DMS 273 treated with DMSO at 0.1 percent for 48 hours (cell line): ENCODE measurements at places on chromosomes 1 and 21.

DNA sequence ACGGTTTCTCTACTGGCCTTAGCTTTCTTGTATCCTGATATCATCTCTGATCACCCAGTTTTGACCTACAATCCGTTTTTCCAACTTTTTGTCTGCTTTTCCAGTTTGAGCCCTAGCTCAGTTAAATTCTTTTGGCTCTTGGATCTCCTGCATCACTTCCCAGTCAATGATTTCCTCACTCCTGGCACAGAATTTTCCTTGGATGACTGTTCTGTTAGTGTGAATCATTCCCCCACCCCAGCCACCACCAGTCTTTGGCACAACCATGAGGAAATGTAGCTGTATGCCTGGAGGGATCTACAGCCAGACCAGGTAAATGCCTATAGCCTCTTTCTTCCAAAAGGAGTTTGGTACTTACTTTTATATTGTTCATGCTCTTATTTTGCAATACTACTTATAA, 187.2 kb upstream of the PTGFR start:
- DNase-seq: no peak

DNA sequence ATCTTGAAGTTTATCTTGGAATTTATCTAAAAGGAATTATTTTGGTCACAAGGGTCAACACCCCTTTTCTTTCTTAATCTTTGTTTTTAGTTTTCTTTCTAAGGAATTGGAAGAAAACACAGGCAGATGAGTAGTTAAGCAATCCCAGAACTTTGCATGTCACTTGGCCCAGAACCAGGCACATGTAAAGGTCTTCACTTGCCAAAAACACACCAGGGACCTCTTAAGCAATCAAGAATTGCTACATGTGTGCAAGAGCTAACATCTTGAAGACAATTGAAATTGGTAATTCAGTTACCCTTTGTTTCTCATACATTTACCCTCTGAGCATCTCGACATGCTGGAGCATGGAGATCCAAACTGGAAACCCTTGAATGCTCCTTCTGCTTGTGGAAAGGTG, 114.2 kb downstream of the ZC3H11B start:
- DNase-seq: no peak

DNA sequence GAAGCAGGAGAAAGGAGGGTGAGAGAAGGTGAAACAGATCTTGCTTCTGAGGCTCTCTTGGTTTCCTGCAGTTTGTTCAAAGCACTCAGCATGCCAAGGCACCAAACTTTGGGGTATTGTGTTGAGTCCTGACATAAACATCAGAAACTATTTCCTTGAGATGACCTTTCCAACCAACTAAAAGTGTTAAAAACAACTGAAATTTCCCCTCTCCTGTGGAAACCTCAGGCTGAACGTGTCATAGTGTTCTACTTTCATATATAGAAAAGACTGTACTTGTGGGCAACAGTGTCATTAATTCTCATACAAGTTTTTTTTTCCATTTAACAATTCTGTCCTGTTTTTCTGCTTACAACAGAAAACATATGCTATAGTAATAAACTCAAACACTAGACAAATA, 6.3 kb upstream of the LYST start:
- no peak for DNase-seq

- no peak for DNase-seq
Measured at GRCh38 chr1:183607322-183607980, 17.2 kb upstream of the NCF2 start.

DNA sequence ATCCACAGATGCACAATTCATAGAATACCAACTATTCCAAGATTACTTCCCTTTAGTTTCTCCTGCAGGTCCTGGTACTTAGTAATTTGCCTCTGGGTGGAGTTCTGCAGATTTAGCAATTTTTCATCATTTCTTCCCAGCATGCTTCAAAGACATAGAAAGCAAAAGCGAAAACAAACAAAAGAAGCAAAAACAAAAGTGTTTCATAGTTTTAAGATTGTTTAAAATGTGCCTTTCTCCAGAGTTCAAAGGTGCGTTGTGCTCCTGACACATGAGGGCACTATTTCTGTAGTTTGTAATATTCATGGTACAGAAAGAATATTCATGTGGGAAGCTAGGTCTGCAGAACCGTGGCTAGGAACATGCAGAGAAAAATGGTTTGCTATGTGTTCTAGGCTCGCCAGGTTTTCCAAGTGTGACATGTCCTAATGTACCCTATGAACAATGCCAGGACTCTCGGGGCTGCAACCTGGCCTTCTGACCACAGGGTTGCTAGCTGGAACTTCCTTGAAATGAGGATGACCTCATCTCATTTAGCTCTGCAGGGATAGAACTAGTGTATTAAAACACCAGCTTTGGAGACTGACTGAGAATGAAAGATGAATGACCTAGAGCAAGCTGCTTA, 30.0 kb upstream of the RCSD1 start:
- DNase-seq: no peak

- DNase-seq: no peak
Measured at GRCh38 chr1:97925151-97925550, 4.3 kb upstream of the DPYD start.

DNA sequence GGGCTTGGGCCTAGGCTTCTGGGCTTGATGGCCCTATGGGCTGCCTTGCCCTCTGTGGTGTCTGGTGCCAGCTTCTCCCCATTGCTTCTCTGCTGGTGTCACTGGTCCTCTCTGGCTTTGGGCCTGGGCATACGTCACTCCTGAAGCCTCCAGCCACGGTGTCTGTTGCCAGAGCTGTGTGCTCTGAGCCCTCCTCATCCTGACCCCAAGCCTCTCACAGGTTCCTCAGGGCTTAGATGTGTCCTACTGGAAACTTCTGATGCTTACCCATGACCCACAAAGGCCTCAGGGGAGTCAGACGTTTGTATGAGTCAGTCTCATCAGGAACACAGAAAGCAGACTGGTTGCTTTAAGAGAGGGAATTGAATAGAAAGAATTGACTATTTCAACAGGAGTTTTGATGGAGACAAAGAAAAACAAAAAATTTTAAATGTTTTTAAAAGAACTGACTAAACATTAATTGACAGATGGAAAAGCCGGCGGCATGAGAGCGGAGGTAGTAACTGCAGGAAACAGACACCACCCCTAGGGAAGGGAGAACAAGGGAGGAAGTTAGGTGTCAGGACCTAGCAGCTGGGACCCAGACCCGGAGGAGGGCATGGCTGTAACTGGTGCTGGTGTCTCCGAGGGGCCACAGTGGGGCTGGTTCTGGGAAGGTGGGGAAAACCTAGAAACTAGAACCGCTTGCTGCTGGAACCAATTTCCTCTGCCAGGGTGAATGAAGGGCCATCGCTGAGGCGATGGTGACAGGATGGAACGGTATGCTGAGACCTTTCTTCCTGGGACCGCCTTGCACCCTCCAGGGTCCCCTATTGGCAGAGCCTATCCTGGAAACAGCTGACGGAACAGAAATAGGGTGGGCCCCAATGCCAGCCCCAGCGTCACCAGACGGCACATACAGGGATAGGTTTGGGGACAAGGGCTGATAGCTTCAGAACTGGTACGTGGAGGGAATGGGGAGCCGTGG, 40.0 kb upstream of the CITED4 start:
- DNase-seq: no peak

DNA sequence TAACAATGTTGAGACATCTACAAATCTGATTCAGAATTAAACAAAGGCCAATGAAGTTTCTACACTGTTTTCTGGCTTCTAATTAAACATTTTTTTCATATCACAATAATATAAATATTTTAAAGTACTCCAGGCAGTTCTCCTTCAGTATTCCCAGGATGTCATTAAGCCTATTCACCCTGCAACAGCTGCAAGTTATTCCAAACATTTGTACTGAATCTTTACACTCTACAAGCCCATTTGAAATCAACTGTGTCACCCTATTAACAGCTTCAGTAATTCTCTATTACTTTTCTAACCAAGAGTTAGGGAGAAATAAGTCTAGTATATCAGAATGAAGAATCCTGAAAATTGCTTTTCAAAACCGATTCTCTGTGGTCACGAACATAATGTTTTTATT, 124.6 kb downstream of the OLFML2B start:
- DNase-seq: no peak

DNA sequence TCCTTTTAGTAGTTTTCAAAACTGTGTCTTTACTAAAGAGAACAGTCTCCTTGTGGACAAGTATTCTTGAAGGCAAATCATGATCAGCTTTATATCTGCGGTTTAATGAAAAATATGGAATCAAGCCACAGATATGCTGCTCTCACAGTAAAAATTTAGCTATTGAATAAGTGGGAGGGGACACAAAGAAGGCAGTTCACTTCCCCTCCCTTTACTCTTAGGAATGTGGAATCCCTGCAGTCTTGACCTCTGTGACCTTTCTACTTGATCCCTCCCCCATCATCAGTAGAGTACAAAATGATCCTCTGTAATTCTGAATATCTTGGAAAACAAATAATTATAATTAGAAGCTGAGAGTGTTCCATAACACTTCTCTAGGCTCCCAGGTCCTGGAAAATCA, 136.7 kb upstream of the HOOK1 start:
- no peak for DNase-seq

DNA sequence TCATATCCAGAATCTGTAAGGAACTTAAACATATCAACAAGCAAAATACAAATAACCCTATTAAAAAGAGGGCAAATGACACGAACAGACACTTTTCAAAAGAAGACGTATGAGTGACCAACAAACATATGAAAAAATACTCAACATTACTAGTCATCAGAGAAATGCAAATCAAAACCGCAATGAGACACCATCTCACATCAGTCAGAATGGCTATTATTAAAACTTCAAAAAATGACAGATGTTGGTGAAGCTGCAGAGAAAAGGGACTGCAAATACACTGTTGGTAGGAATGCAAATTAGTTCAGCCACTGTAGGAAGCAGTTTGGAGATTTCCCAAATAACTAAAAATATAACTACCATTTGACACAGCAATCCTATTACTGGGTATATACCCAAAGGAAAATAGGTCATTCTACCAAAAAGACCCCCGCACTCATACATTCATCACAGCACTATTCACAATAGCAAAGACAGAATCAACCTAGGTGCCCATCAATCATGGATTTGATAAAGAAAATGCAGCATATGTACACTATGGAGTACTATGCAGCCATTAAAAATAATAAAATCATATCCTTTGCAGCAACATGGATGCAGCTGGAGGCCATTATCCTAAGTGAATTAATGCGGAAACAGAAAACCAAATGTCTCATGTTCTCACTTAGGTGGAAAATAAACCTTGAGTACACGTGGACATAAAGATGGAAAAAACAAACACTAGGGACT, 230.1 kb upstream of the RAB4A start:
- DNase-seq: no peak

GRCh38 chr1:156601892-156602291, 613 bp upstream of the GPATCH4 start:
- DNase-seq: no peak

DNA sequence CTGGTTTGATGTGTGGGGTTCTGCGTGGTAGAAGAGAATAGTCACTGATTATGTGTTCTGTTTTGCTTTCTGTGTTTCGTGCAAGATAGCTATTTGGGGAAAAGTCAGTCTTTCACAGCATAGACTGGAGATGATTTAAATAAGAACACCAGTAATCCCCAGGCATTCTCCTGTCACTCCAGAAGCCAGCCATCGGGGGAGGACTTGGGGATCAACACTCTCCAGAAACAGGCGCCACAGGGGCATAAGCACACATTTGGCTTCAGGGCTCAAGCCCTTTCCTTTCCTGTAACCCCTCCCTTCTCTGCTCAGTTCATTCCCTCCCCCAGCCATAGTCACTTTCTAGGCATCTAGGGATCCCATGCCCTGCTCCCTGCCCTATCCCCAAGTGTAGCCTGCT, 97.3 kb upstream of the BEND5 start:
- DNase-seq: no peak

GRCh38 chr1:91701472-91701869, 184.5 kb downstream of the TGFBR3 start:
- no peak for DNase-seq

DNA sequence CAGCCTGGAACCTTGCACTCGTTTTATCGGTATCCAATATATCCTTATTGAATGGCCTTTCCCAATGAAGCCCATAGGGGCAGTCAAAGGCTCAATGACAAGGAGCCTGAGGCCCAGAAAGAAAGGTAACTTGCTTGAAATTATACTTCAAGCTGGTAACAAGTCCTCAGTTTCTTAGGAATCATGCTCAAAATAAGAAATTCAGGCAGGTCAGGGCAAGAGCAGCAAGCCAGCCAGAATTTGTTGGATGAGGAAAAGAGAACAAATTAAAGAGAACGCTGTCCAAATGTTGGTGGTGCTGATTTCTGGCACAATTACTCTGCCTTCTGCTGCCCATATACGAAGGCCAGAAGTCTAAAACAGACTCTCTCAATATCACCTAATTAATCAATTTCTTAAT, 77.6 kb downstream of the DDX20 start:
- DNase-seq: no peak

- no peak for DNase-seq
Measured at GRCh38 chr1:56978819-56979218, 13.0 kb upstream of the C8B start.

GRCh38 chr21:35223480-35224156, 174.5 kb upstream of the RUNX1 start:
- no peak for DNase-seq

GRCh38 chr21:28916150-28916893, 76.4 kb downstream of the LTN1 start:
- DNase-seq: no peak

DNA sequence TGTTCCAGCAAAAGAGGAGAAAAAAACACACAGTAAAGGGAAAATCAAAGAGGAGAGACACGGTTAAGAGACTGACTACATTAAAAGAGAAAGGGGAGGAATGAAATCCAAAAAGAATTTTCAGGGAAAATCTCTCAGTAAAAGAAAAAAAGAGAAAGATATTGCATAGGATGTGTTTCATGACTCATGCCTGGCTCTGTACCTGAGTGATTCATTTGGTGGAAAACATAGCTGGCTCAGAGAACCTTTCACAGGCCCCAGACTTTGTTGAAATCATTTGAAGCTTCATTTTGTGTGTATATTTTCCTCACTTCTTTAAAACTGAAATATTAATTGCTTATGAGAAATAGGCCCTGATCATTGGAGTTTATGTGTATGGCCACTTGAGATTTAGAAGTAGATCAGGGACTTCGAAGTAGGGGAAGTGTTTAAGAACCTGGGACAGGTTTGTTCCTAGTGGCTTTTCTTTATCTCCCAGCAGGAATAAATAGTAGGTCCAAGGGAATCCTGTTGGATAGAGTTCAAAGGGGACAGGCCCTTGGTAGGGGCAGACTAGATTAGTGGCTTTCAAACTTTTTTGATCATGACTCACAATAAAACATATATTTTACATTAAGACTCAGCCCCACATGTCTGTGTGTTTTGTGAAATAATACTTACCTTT, 239.1 kb upstream of the SGIP1 start:
- no peak for DNase-seq

DNA sequence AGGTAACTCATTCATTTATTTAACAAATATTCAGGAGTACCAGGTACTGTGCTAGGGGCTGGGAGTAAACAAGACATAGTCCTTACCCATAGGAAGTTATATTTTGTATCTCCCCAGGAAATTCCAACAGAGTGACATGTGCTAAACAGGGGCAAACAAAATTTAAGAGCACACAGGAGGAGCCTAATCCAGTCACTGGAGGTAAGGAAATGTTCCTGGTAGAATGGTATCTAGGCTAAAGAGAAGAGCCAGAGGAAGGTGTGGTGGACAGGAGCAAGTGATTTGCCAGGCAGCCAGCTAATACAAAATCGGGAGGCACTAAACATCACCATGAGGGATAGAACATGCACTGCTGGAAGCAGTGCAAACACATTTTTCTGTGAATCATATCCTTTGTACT, 10.4 kb downstream of the TEX38 start:
- no peak for DNase-seq

GRCh38 chr1:116956378-116956777, 45.2 kb upstream of the CD101 start:
- DNase-seq: no peak
